Smooth muscle cell of trachea (primary cell): ENCODE measurements at places on chromosomes 5 and 9. TPM values are rescaled to one million over a fixed set of nuclear protein-coding genes. Genes with fewer than 3 reads are reported as not detected.

The KIF3A gene
- total RNA-seq, result 7.8 and 12.2 TPM in 2 replicates

The PHYHD1 gene
- total RNA-seq, result 16.1 and 18.7 TPM in 2 replicates

The EIF4E1B gene
- not detected in 2 replicates for total RNA-seq

The MRRF gene
- 36.7 and 39.9 TPM in 2 replicates for total RNA-seq

The PCDHGA10 gene
- total RNA-seq, result 13.8 and 14.7 TPM in 2 replicates

The TMC1 gene
- total RNA-seq, result 1.3 TPM in 1 of 2 replicates, not detected in the other

The PCDHB15 gene
- total RNA-seq, result under 0.01 and 0.66 TPM in 2 replicates

The PPP3R2 gene
- total RNA-seq, result not detected in 2 replicates

The GZMA gene
- total RNA-seq, result not detected in 2 replicates

The IL7R gene
- total RNA-seq, result 1.3 and 2.2 TPM in 2 replicates

The SPATA24 gene
- 2.5 and 10.9 TPM in 2 replicates for total RNA-seq

The TAF11L5 gene
- total RNA-seq, result not detected in 2 replicates

The CAMK2A gene
- 1.5 and 3.8 TPM in 2 replicates for total RNA-seq

The KLF4 gene
- total RNA-seq, result 27.2 and 60.2 TPM in 2 replicates

The STPG3 gene
- total RNA-seq, result 0.66 TPM in 1 of 2 replicates, not detected in the other

The OR5C1 gene
- not detected in 2 replicates for total RNA-seq

The LIX1 gene
- total RNA-seq, result not detected in 2 replicates

The PCDHB6 gene
- total RNA-seq, result 0.33 TPM in 1 of 2 replicates, not detected in the other

The AQP7 gene
- 0.29 and 0.99 TPM in 2 replicates for total RNA-seq

The ZBTB26 gene
- 3.6 and 6.3 TPM in 2 replicates for total RNA-seq

The MLANA gene
- not detected in 2 replicates for total RNA-seq

The VDAC1 gene
- total RNA-seq, result 362 and 375 TPM in 2 replicates

The AIF1L gene
- 3.1 and 6.8 TPM in 2 replicates for total RNA-seq

The CHSY3 gene
- total RNA-seq, result 1.7 and 2.0 TPM in 2 replicates

The GTF3C4 gene
- 14.1 and 14.9 TPM in 2 replicates for total RNA-seq

The CDH18 gene
- 8.1 and 17.9 TPM in 2 replicates for total RNA-seq

The CRB2 gene
- not detected in 2 replicates for total RNA-seq

The HCN1 gene
- total RNA-seq, result not detected in 2 replicates

The NR2F1-AS1 gene
- total RNA-seq, result 22.1 and 31.4 TPM in 2 replicates

The TRPM6 gene
- total RNA-seq, result under 0.01 TPM in 2 replicates
